Bone marrow (tissue), 2 donors: ENCODE measurements at places on chromosomes 6 and 20.

DNA sequence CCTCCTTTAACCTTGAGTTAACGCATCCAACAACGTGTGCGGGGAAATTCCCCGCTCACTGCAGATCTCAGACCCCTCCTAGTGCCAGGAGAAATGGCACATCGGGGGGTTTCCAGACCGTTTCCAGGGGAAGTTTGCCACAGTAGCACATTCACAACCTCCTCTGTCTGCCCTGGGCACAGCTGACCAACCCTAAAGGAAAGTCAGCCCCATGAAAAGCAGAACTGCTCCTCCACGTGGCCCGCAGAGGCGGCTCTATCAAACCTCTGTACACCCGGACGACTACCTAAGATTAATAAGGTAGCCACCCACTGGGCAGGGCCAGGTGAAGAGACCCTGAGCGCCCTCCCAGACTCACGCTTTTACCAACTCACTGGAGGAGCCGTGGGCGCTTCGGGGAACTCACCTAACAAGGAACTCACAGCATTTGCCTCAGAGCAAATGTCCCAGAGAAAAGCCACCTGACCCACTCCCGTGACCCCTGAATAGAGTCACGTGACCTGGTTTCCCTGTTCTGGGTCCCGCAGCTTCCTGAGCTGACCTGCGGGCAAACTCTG, 93.1 kb downstream of the PRND start:
- peak; percentile 68 for DNase-seq

DNA sequence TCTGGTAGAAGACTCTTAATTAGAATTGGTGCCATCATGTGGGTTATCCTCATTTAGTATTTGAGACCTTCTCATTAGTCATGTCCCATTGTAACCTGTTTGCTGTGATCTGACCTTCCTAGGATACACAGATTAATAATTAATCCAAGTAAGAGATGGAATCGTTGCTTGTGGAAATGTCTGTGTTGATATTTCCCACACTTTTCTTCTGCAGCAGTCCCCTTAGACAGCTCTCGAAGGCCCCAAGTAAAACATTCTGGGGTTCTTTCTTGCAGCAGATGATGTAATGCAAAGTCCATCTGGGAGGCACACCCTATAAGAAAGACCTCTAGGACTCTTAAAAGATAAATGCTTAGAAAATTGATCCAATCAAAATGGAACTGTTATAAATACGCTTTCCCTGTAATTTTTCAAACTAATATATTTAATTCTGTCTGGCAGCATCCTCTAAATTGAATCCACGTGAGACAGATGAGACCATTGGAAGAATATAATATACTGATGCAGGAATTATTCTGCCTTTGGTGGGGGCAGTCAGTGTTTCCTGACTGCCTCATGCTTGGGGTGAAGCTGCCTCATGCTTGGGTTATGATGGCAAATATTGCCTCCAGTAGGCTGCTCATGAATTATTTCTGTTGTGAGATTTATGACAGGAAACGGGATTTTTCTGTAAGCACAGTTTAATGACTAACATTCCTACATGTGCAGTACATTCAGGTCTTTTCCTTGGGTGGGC, 54.5 kb upstream of the ARMC2 start:
- DNase-seq: no peak

- DNase-seq: no peak
Observed at GRCh38 chr6:64733433-64733832, 973.6 kb downstream of the EYS start.

GRCh38 chr20:652615-653109, 338 bp downstream of the SRXN1 start:
- DNase-seq: no peak

- DNase-seq: no peak
Observed at GRCh38 chr20:36405255-36405654, 99.1 kb downstream of the DLGAP4 start.

GRCh38 chr6:141667580-141668309, 465.0 kb upstream of the GJE1 start:
- DNase-seq: no peak

GRCh38 chr6:5866547-5867051, 140.1 kb downstream of the NRN1 start:
- no peak for DNase-seq
